ENCODE measurements at places on chromosomes 16 and 17. TPM values are rescaled to one million over a fixed set of nuclear protein-coding genes. Genes with fewer than 3 reads are reported as not detected.

The SPNS2 gene
- 1.9 TPM for total RNA-seq

The KRT33B gene
- not detected for total RNA-seq

The NAE1 gene
- total RNA-seq = 70.7 TPM

The ASGR1 gene
- total RNA-seq = 1.3 TPM

The CCT6B gene
- 1.5 TPM for total RNA-seq

The SGSM2 gene
- 49.0 TPM for total RNA-seq

The KIF2B gene
- total RNA-seq = not detected

The SKAP1 gene
- total RNA-seq = 0.90 TPM

The GNAO1 gene
- total RNA-seq = 33.4 TPM

All from Panc1 (cell line).